NCI-H1694 (cell line): ENCODE measurements at places on chromosomes 12 and 14.

DNA sequence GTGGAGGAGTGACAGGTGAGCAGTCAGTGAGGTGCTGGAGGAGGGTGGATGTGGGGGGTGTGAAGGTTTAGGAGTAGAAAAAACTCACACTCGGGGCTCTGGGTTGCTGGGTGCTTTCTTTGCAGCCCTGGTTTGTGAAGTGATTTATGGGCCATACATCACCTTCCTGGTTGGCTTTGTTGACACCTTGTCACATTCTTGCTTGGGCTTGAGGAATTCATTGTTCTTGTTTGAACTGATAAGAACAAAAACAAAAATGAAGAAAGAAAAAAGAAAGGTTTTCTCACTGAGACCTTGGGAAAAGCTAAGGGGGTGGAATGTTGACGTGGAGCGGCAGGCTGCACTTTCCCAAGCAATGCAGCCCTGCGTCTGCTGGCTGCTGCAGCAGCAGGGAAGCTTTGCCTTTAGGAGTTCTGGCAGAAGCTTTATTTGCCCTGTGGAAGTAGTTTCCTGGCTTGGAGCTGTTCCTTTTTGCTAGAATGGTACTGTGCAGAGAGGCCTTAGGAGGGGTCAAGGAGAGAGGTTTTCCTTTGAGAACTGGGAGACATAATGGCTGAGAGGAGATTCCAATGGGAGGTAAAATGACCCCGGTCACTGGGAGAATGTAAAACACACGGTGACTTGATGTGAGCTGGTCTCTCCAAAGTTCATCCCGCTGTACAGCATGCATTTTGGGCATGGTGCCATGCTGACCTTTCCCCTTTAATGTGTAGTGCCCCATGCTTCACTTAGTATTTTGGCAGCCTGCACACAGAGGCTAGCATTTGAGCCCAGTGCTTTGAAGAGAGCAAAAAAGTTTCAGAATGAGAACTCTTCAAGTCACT is 52.8 kb downstream of the HMGA2 start:
- DNase-seq: no peak

GRCh38 chr12:3483089-3483488 is 7.9 kb upstream of the PRMT8 start:
- no peak for DNase-seq

DNA sequence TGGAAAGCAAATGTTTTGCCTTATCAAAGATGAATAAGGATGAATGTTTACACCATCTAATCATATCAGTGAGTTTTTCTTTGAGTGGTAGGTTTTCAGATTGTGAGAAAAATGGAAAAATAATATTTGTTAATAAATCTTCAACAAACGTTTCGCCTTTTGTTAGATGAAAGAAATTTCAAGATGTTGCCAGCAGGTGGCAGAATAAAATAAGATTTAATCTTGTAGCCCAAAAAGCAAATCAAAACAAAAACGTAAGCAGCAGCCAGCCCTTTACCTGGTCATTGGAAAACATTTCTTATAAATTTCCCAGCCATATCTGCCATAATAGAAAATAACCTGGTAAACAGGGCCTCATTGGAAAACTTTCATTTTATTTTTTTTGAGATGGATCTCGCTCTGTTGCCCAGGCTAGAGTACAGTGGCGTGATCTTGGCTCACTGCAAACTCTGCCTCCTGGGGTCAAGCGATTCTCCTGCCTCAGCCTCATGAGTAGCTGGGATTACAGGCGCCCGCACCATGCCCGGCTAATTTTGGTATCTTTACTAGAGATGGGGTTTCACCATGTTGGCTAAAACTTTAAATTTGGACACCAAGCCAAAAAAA is 15.4 kb upstream of the TMEM120B start:
- DNase-seq: peak; percentile 63

DNA sequence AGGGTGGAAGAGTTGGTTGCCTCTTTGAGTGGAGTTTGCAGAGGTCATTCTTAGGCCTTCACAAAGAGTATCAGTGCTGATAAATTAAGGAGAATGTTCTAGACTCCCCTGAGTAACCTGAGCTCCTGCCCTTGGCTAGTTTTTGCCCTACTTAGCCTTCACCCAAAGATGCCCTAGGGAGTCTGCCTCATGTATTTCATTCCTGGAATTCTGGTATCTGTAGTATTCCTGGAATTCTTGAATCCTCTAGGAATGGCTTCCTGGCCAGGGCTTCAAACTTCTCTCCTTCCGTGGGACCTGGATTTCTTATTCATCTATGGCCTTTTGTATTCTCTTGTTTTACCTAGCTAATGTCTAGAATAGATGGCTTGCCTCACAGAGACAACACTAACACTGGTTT is 701.1 kb downstream of the NOVA1 start:
- no peak for DNase-seq
